Kidney epithelial cell (primary cell): ENCODE measurements at places on chromosomes 7 and 10. TPM values are rescaled to one million over a fixed set of nuclear protein-coding genes. Genes with fewer than 3 reads are reported as not detected.
A peak's percentile ranks its signal among the peaks of the same experiment; 100 is the strongest.

Gene TLL2
- total RNA-seq, result 2.2 and 2.8 TPM in 2 replicates

DNA sequence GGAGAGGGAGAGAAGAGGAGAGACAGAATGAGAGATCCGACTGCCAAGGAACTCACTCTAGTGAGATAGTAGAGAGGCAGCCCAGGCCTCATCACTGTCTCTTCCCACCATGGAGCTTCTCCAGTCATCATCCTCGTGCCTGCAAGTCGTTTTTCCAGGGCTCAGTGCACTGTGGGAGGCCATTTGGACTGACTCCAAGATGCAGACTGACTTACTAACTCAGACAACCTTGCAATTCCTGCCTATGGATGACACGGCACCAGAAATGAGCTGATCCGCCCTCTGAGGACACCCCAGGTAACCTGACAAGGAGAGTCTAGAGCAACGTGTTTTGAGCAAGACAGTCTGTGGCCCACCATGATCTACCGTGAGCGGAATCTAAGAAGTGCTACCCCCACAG is 154.9 kb downstream of the GLI3 start:
- peak; percentile 49 for DNase-seq

- no peak for DNase-seq
Observed at GRCh38 chr7:5780801-5781496, 514 bp downstream of the RNF216 start.

- no peak for DNase-seq
Observed at GRCh38 chr7:135180122-135180521, 9.6 kb upstream of the CYREN start.

DNA sequence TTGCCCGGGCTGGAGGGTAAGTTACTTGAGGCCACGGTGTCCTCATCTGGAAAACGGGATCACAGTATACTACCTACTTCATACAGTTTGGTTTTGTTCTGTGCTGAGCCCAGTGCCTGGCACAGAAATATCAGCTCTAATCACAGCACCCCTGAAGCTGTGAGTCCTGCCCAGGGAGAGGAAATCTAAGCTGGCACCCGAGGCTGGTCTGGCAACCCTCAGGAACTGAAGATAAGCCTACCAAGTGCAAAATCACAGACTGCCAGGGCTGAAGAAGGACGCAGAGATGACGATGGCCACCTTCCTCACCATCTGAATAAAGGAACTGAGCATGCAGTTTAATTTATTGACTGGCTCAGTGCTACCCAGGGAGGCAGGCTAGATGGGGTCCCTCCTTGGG is 7.7 kb upstream of the TMEM120A start:
- DNase-seq, result no peak

GRCh38 chr7:2201686-2202360 is 30.9 kb downstream of the MAD1L1 start:
- no peak for DNase-seq

Gene BAMBI
- total RNA-seq, result 28.5 and 34.6 TPM in 2 replicates

Gene STAG3
- total RNA-seq, result 1.1 and 2.1 TPM in 2 replicates
